CD8-positive, alpha-beta memory T cell (primary cell): ENCODE measurements at places on chromosomes 11 and 22.
A peak's percentile ranks its signal among the peaks of the same experiment; 100 is the strongest.

DNA sequence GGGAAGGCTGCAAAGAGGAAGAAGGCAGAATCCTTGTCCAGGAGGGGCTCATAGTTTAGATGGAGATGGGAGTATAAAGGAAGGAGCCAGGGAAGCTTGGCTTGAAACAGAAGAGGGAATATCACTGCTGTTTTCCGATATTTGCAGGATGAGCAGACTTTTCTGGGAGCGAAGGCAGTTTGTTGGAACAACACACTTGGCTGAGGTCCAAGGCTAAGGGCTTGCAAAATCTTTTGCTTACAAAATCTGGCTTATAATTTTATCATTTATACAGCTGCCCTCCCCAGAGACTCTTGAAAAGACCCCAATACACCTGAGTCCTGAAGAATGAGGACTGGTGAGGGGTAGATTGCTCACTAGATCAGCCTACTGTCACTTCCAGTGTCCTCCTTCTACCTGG, 174.8 kb downstream of the NELL1 start:
- H3K36me3 ChIP-seq: no peaks in the 10 kb centered on the region
- no peaks in the 10 kb centered on the region for H3K4me1 ChIP-seq
- no peaks in the 10 kb centered on the region for H3K27me3 ChIP-seq
- no peak overlapping the region for H3K4me3 ChIP-seq

GRCh38 chr11:3135481-3136440, 29.3 kb downstream of the OSBPL5 start:
- H3K36me3 ChIP-seq: no peaks in the 10 kb centered on the region
- no peak for DNase-seq
- no peaks in the 10 kb centered on the region for H3K27me3 ChIP-seq
- H3K4me3 ChIP-seq: no peak overlapping the region

DNA sequence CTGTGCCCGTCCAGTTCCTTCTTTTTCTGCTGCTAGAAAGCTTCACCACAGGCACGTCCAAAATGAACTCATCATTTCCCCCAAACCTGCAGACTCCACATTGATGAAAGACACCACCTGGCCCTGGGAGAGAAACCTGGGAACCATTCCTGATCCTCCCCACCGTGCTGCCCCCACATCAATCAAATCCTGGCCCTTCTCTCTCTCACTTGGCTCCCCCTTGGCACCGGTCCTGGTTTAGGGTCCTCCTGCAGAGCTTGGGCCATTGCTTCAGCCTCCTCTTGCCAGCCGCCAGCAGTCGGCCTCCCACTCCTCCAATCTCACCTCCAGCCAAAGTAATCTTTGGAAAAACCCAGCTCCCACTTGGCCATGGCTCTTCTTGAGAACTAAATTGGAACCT, 38.5 kb downstream of the RIBC2 start:
- H3K4me3 ChIP-seq: no peak overlapping the region
- no peaks in the 10 kb centered on the region for H3K4me1 ChIP-seq
- no peaks in the 10 kb centered on the region for H3K27me3 ChIP-seq
- no peak overlapping the region for H3K27ac ChIP-seq
- no peaks in the 10 kb centered on the region for H3K36me3 ChIP-seq
- DNase-seq: no peak

DNA sequence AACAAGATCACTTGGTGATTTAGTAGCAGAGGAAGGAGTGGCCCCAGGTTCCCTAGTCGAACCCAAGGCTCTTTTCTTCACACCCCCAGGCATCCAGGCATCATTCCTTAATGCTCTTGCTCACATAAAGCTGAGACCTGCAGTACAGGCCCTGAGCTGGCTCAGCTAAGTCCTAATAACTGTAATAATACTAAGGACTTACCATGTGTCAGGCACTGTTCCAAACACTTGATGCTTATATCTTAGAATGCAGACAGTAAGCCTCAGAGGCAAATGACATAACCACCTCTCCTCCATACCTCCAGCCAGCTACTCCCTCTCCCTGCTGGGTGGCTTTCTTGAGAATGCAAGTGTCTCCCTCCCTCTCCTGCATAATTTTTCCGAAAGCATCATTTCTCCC, 33.2 kb downstream of the ANKK1 start:
- no peak overlapping the region for H3K4me3 ChIP-seq
- no peak overlapping the region for H3K27ac ChIP-seq
- no peaks in the 10 kb centered on the region for H3K36me3 ChIP-seq
- DNase-seq: no peak
- H3K27me3 ChIP-seq: no peaks in the 10 kb centered on the region

- no peak overlapping the region for H3K27ac ChIP-seq
- H3K27me3 ChIP-seq: no peaks in the 10 kb centered on the region
- no peaks in the 10 kb centered on the region for H3K4me1 ChIP-seq
- no peak for DNase-seq
- no peaks in the 10 kb centered on the region for H3K36me3 ChIP-seq
- H3K4me3 ChIP-seq: no peak overlapping the region
Observed at GRCh38 chr11:75759832-75760231, 8.7 kb upstream of the DGAT2 start.

DNA sequence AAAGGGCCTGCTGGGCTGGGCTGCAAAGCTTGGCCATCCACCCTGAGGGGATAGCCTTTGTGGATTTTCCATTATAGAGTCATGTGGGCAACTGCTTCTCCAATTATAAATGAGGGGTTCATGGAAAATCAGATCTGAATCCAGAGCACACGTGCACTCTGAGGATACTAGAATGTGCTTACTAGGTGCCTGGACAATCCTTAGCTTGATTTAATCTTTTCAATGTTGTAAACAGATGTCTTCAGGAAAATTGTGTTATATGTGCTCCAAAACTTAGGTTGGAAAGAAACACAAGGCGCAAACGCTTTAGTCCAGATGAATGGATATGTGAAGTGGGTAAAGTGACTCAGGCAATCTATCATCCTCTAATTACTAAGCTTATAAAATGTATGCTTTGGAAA, 92.0 kb downstream of the SLC17A6 start:
- no peaks in the 10 kb centered on the region for H3K36me3 ChIP-seq
- no peak overlapping the region for H3K4me3 ChIP-seq
- no peak overlapping the region for H3K27ac ChIP-seq
- no peak for DNase-seq
- no peaks in the 10 kb centered on the region for H3K27me3 ChIP-seq
- H3K4me1 ChIP-seq: no peaks in the 10 kb centered on the region

GRCh38 chr22:17695986-17696385, 57.4 kb downstream of the BCL2L13 start:
- H3K4me3 ChIP-seq: no peak overlapping the region
- no peaks in the 10 kb centered on the region for H3K27me3 ChIP-seq
- H3K27ac ChIP-seq: no peak overlapping the region
- H3K36me3 ChIP-seq: peaks cover 3% of the 10 kb centered on the region
- no peak for DNase-seq

DNA sequence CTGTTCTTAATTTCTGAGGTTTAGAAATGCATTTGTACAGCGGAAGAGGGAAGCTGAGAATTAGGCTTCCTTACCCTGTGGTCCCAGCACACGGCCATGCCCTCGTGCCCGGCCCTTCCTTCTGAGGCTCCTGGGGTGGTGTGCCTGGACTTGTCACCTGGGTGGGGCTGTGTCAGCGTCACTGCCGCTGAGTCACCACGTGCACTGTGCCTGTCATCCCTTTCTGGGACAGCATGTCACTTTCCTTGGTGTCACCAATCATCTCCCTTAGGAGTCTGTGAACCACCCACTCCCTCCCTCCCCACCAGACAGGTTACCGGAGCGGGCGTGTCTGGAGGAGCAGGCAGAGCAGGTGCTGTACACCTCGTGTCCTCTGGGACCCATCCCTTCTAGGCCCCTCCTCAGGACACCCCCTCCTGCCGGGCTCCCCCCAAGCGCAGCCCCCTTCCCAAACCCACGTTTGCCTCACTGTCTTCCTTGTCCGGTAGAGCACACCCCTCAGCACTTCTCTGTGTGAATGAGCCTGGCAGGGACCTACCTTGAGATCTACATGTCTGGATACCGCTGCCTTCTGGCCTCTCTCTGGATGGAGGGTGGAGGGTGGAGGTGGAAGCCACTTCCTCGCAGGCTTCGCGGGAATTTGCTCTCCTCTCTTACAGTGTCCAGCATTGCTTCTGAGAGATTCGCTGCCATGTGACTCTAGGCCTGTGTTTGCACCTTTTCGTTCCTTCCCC, 367.6 kb downstream of the TBC1D22A start:
- no peak for DNase-seq
- no peaks in the 10 kb centered on the region for H3K27me3 ChIP-seq
- no peaks in the 10 kb centered on the region for H3K36me3 ChIP-seq
- H3K4me1 ChIP-seq: no peaks in the 10 kb centered on the region
- no peak overlapping the region for H3K4me3 ChIP-seq

- no peak overlapping the region for H3K4me3 ChIP-seq
- H3K27me3 ChIP-seq: no peaks in the 10 kb centered on the region
- no peaks in the 10 kb centered on the region for H3K36me3 ChIP-seq
- H3K27ac ChIP-seq: no peak overlapping the region
- no peak for DNase-seq
Observed at GRCh38 chr22:27150544-27150941, 493.2 kb downstream of the MIAT start.

DNA sequence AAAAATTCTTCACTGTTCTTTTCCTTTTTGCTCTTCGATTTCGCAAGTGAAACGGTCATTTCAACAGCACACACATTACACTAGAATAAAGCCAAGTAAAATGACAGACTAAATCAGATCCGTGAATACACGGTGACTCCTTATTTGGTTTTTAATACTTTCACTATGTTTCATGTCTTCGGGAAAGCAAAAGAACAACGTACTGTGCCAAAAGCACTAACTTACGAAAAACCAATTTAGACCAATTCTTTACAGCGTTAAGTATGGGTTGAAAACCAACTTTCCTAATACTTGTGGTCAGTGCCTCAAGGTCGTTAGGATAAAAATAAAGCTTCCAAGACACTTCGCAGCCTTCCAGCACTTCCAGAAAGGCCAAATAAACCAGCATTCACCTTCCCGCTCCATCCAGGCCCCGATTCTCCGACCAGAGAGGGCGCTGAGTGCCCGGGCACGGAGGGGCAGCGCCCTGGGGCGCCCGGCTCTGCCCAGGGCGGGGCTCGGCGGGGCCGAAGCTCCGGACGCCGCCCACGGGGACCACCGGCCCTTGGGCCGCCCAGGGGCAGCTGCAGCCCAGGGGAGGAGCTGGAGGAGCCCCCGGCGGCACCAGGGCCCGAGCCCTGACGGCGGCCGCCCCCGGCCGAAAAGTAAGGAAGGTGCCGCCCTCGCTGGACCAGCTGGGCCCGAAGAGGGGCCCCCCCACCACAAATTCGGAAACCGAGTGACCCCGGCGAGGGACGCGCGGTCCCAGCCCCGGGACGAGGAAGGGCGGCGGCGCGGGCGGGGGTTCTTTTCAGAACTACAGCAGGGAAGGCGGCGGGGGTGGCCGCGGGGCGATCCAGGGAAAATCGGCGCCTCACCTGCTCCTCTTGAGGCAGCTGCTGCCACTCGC, 499 bp downstream of the ATL3 start:
- H3K4me3 ChIP-seq: peak overlapping the region; percentile 79
- no peaks in the 10 kb centered on the region for H3K27me3 ChIP-seq
- peaks cover 24% of the 10 kb centered on the region for H3K4me1 ChIP-seq
- peak overlapping the region; percentile 79 for H3K27ac ChIP-seq

- no peak for DNase-seq
- H3K4me3 ChIP-seq: peak overlapping the region; percentile 86
- H3K27me3 ChIP-seq: no peaks in the 10 kb centered on the region
- no peaks in the 10 kb centered on the region for H3K36me3 ChIP-seq
- H3K27ac ChIP-seq: peak overlapping the region; percentile 75
- peaks cover 24% of the 10 kb centered on the region for H3K4me1 ChIP-seq
Observed at GRCh38 chr11:13463779-13464290, 813 bp upstream of the BTBD10 start.

DNA sequence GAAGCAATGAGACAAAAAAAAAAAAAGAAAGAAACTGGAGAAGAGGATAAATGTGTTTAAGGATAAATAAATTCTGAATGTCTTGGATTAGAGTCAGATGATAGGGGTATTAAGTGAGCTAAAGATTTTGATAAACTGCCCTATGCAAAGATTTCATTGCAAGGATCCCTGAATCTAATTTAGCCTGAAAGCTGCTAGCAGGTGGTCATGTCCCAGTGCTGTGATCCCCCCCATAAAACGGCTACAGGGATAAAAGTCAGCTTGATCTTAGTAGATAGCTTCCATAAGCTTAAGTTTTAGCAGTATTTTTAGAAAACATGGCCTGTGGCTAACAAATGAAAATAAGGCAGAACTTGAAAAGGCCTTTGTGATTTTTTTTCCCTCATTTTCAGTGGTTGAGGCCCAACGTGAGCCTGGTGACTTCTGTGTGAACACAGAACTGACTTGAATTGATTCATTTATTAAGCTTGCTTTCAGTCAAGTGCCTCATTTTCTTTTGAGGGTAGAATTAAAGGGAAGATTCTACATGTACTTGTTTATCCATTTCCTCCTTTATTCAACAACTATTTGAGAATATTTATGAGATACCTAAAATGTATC, 44.5 kb downstream of the CD44 start:
- DNase-seq: no peak
- peaks cover 76% of the 10 kb centered on the region for H3K4me1 ChIP-seq
- no peak overlapping the region for H3K4me3 ChIP-seq
- no peak overlapping the region for H3K27ac ChIP-seq

DNA sequence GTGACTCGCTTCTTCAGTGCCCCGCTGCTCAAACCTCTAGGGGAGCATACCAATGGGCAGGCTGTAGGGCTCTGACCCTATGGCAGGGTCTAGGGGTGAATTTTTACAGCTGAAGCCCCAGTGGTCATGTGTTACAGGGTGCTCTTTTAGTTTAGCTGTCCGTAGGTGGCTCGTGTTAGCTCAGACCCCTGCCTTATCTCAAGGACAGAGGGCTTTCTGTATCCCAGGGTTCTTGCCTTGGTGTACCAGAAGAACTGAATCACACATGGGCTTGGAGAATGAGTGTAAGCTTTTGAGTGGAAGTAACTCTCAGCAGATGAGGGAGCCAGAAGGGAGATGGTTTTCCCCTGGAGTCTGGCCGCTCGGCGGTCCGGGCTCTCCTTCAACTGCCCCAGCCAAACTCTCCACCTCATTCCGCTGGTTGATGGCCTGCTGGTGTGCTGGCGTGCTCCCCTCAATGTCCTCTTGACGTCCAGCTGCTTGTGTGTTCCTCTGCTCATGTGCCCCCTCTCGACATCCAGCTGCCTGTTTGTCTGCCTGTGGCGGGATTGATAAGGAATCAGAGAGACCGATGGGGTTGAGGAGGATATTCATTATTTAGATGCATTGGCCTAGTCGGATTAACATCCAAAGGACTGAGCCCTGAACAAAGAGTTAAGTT, 37.5 kb downstream of the BIRC2 start:
- H3K27me3 ChIP-seq: no peaks in the 10 kb centered on the region
- H3K27ac ChIP-seq: peak overlapping the region; percentile 29
- peaks cover 3% of the 10 kb centered on the region for H3K36me3 ChIP-seq
- no peak overlapping the region for H3K4me3 ChIP-seq
- DNase-seq: no peak
- peaks cover 4% of the 10 kb centered on the region for H3K4me1 ChIP-seq
